ENCODE measurements at places on chromosomes 1 and 21.
A peak's percentile ranks its signal among the peaks of the same experiment; 100 is the strongest.

GRCh38 chr1:32144033-32144432, 35.4 kb upstream of the TXLNA start:
- DNase-seq: no peak

DNA sequence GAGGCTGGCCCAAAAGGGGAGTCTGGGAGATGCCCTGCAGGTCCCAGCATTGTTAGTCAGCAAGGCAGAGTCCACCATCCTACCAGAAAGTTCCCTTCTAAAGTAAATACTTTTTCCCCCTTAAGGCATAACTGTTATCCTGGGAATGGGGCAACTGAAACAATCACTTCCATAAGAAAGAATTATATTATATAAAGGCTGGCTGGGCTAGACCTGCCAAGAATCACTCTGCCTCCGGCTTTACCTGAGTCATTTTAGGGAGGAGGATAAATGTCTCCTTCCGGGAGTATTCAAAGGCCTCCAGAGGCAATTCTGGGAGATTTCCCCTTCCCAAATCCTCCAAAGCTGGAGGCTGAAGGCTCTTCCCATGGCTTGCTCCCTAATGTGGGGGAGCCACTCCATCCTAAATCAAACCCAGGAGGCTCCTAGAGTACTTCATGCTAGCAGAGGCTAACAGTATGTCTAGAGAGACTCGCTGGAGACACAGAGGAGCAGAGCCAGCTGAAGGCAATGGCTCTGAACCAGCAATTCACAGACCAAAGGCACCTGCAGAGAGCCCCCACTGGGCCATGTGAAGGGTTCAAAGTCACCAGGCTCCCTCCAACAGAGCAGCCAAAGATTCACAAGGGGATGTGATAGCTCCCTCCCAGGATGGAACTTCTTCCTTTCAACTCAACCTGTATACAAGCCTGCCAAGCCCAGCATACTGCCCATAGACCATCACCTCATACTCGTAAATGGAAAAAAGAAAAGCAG, 116.0 kb downstream of the ASTN1 start:
- no peak for DNase-seq

GRCh38 chr1:86573763-86574484, 27.0 kb downstream of the CLCA4 start:
- DNase-seq: no peak

GRCh38 chr1:157156058-157156541, 17.9 kb upstream of the ETV3 start:
- DNase-seq: peak; percentile 83

GRCh38 chr1:162248854-162249535, 127.7 kb downstream of the SPATA46 start:
- no peak for DNase-seq

GRCh38 chr21:35019631-35020032, 29.5 kb downstream of the RUNX1 start:
- no peak for DNase-seq

GRCh38 chr1:161420763-161421455, 53.2 kb upstream of the CFAP126 start:
- no peak for DNase-seq
